ENCODE measurements at places on chromosomes 16 and 17.

- no peak for DNase-seq
Measured at GRCh38 chr17:44004761-44005526, 522 bp downstream of the NAGS start.

- DNase-seq = no peak
Measured at GRCh38 chr17:13874134-13874533, 195.2 kb upstream of the COX10 start.

DNA sequence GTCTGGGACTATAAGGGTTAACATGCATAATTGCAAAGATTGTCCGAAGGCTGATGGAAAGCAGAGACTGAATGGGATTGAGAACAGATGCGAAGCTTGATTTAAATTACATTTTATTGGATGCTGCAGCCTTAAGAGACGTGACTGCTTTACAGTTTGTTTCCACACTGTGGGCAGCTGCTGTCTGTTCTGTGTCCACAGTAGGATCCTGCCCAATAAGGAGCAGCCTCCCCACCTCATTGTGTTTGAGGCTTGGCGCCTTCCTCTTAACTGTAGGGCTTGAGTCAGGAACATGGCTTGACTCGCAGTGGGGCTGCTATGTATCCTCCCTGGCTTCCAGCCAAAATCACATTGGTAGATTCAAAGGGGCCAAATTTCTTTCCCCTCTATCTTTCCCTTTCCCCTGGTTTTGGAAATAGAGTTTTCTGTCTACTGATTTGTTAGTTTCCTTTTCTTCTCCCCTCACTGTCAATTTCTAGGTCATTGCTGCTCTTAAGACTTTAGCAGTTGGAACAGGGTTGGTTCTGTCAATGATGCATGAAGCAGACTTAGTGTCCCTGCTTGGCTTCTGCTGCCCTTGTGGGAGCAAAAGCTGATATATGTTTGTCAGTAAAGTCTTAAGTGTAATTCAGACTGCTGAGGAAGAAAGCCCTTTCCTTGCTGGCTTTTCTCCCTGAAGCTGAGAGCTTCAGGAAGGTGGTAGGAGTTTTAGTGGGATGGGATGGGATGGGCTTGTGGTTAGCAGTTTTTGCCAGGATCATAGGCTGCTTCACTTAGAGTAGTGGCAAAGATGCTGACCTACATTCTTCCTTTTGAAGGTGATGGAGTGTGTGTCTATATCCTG lies 5.0 kb upstream of the RARA start:
- no peak for DNase-seq

GRCh38 chr17:58666858-58667267 lies 25.0 kb downstream of the TEX14 start:
- DNase-seq = no peak

DNA sequence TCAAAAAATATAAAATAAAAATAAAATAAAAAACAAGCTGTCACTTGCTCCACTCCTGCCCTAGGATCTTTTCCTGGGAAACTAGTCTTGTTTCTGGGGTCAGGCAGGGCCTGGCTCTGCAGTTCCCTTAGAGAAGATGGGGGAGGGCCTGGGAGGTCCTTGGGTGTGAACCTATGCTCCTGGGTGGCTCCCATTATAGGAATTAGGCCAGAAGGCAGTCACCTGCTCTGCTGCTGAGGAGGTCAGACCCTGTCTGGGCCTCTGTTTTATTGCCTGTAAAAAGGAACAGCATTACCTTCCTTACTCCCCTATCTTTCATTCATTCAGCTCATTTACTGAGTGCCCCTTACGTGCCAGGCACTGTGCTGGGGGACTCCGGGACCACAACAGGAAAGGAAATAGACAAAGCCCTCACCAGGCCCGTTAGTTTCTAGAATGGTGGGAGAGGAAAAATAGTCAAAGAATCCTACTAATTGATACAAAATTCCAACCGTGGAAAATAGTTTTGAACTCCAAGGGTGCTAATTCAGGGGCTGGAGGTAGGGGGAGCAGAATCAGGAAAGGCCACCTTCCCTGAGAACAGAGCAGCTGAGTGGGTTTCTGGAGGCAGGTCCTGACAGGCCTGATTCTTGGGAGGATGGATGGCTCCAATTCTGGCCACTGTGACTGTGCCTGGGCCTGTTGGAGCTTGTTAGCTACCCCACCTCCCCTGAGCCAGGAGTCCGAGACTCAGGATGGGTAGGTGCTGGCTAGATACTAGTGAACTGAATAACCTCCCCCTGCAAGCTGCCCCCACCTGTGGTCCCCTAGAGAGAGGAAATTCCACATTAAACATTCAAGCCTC lies 1.3 kb upstream of the SLC46A1 start:
- no peak for DNase-seq

DNA sequence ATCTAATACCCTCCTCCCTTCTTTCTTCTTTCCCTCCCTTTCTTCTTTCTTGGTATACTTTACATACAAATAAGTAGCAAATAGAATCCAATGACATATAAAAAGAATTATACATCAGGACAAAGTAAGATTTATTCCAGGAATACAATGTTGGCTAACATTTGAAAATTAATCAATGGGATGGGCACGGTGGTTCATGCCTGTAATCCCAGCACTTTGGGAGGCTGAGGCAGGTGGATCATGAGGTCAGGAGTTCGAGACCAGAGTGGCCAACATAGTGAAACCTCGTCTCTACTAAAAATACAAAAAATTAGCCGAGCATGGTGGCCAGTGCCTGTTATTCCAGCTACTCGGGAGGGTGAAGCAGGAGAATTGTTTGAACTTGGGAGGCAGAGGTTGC lies 72.1 kb downstream of the BCAS3 start:
- DNase-seq = no peak

- no peak for DNase-seq
Measured at GRCh38 chr16:14004031-14004728, 66.9 kb upstream of the MRTFB start.

DNA sequence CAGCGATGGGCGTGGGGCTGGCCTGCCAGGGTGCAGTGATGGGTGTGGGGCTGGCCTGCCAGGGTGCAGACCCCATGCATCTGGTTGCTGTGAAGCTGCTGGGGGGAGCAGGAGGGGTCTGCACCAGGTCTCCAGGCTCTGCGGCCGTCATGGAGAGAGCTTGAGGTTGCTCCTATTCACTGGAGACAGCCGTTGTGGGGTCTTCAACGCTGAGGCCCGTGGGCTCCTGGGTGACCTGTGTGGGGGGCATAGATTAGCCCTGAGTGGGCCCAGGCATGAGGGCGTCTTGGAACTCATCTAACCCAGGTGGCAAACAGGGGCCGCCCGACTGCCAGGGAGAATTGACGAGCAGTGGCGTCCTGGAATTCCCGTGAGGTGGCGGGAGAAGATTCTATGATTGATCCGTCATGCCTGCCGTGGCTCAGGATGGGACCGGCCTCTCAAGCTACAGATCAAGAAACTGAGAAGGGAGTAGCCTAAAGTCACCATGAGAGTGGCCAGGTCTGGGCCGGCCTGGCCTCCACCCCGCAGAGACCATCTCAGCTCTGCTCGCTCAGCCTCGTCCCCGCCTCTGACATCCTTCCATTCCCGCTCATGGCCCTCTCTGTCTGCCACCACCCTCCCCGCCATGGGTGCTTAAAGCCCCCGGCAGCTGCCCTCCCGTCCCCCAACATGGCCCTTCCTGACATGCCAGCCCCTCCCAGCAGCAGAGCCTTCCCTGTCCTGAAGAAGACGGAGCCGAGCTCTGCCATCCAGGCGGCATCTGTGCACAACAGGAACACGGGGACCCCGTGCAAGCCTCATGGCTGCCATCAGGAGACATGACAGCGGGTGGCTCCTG lies 50.7 kb upstream of the ACSF3 start:
- no peak for DNase-seq

DNA sequence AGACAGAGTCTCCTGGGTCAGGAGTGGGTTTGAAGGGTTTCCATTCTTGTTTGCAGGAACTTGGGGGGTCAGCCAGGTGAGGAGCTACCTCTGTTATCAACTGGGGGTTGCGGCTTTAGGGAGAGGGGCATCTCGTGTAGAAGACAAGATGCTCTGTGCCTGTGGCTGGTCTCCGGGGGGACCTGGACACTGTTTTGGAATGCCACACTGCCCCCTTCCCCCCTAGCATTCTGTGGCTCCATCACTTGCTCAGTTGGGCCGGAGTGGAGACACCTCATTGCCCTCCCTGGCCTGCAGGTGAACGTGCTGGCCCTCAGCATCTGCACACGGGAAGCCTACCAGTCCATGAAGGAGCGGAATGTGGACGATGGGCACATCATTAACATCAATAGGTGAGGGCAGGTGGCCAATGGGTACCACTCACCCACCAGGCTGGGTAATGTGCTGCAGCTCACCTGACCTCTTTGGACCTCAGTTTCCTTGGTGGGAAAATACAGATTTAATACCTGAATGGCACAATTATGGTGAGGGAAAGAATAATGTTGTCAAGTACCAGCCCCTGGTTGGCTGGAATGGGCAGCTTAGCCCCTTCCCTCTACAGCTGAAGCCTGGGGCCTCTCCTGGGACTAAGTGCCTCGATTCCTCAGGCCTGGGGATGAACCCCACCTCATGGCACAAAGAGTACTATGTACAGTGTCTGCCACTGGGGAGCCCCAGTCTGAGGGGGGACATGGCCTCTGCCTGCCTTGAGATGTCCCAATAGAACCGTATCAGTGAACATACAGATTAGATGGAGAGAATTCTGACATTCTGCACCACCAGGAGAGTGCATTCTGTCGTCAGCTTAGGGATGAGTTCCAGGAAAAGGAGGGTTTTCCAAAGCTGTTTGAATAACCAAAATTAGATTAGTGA lies 3.3 kb upstream of the MRM1 start:
- DNase-seq = no peak

DNA sequence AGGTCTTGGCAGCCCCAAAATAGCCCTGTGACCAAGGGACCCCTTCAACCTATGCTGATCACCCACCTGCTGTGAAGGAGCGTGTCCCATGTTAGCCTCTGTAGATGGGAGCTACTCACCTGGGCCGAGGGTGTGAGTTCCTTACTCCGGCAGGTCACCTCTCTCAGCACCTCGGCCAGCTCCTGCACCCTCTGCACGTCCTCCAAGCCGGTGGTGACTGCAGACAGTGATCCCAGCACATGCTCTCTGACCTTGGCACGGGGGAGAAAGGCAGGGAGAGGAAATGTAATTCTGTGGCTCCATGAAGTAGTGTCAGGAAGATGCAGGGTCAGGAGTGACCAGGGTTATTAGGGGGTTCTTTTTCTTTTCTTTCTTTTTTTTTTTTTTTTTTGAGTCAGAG lies 67.7 kb upstream of the BCO1 start:
- DNase-seq = no peak

DNA sequence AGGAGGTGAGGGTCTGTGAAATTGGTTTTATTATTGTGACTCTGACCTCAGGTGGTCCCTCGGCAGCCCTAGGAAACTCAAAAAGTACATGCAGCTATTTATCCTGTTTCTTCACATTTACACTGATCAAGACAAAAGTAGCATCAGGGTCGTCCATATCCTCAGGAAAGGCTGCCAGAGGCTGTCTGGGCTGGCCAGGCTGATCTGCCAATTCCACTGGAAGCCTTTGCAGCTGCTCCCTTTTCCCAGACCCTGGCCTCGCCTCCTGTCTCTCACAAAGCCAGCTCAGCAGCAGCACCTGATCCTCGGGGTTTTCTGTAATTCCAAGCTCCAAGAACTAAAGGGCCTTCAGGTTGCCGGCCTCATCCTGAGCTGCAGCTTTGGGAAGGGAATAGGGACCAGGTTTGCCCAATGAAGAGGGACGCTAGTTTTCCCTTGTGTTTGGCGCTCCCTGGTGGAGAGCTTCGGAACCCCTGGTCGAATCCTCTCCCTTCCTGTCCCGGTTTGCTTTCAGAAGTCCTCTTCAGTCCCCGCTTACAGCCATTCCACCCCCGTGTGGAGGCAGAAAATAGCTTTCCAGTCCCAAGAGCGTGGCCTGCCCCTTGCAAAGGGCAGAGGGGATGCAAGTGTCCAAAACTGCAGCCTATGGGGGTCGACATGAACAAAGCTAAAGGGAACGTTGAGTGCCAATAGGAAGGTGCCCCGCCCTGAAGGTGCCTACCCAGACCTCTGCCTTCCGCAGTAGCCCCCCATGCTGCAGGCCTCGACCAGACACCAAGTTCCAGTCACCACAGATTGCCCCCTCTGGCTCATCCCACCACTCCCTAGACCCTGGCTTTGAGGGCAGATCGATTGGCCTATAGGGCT lies 13.4 kb downstream of the MFSD6L start:
- peak; percentile 10 for DNase-seq

All from stimulated activated CD8-positive, alpha-beta memory T cell treated with anti-CD3 and anti-CD28 coated beads, Interleukin-15, amount 100 ng/mL, for 4 hours (primary cell).